Kidney (tissue), 22 donors: ENCODE measurements at places on chromosomes 12 and 14. TPM values are rescaled to one million over a fixed set of nuclear protein-coding genes. Genes with fewer than 3 reads are reported as not detected.
A peak's percentile ranks its signal among the peaks of the same experiment; 100 is the strongest.

DNA sequence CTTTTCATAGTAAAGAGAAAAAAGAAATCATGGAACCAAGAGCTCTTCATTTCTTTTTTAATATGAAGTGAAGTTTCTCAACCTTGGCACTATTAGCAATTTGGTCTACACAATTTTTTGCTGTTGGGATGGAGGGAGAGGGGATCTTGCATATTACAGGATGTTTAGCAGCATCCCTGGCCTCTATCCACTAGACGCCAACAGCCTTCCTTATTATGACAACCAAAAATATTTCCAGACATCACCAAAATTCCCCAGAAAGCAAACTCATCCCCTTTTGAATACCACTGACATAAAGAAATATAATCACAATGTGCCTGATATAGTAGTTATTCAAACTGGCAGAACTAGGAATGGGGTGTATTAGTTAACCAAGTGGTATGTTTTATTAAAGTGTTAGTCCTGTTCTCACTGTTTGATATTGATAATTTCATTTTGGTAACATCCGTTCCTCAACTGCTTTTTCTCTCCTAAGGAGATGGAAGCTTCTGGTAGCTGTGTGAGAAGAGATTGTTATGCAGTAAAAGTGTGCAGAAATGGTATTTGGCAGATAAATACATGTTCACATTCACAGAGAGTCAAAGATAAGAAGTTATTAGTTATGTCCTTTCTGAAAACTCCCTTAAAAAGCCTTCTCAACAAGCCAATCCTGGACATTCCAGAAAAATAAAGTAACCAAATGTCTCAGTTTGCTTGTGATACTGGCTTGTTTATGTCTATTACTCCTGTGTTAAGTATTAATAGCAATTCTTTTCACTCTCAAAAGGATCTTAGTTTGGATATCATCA is 699.9 kb downstream of the C12orf50 start:
- H3K27ac ChIP-seq, result no peak overlapping the region
- no peaks in the 10 kb centered on the region for H3K36me3 ChIP-seq
- no peak overlapping the region for H3K4me3 ChIP-seq
- no peaks in the 10 kb centered on the region for H3K4me1 ChIP-seq
- DNase-seq, result no peak

GRCh38 chr14:32259368-32260013 is 56.4 kb upstream of the RNU6-8 start:
- no peaks in the 10 kb centered on the region for H3K27me3 ChIP-seq
- H3K36me3 ChIP-seq, result no peaks in the 10 kb centered on the region
- H3K4me1 ChIP-seq, result no peaks in the 10 kb centered on the region

DNA sequence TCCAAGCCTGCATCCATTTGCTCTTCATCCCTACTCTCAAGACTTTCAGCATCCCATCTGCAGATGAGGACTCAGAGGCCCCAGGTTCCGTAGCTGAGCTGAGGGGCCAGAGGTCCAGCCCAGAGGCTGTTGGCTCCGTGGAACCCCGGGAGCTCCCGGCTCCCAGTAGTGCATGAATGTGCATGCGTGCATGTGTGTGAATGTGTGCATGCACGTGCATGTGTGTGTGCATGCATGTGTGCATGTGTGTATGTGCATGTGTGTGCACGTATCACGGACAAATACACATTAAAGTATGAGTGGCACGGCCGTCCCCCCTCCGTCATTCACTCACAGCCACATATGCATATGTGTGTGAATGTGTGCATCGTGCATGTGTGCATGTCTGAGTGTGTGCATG is 149.9 kb downstream of the KIF26A start:
- H3K36me3 ChIP-seq, result no peaks in the 10 kb centered on the region
- DNase-seq, result peak; percentile 35

- peaks cover 19% of the 10 kb centered on the region for H3K4me1 ChIP-seq
- peak overlapping the region; percentile 68 for H3K27ac ChIP-seq
- H3K36me3 ChIP-seq, result no peaks in the 10 kb centered on the region
- no peaks in the 10 kb centered on the region for H3K27me3 ChIP-seq
Measured at GRCh38 chr12:118189741-118190191, 53.8 kb downstream of the PEBP1 start.

DAO gene
- polyA plus RNA-seq, result 50.4 TPM

MGAT4C gene
- not detected for polyA plus RNA-seq

DNA sequence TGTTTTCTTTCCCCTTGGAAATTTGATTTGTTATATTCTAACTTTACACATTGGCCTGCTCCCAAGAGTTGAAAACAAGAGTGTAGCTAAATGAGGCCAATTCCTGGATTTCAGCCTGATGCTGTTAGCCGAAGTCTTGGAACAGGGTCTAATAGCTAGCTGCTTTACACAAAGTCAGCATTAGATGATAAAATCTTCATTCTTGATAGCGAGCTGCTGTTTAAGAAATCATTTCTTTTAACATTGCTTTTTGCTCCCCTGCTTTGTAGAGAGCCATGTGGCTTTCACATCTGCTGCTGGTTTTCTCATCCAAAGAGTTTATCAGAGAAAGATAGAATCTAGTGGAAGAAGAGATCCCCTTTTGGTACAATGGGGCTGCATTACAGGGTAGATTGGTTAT is 22.3 kb downstream of the FBXW8 start:
- no peaks in the 10 kb centered on the region for H3K36me3 ChIP-seq
- H3K27ac ChIP-seq, result no peak overlapping the region
- no peak overlapping the region for H3K4me3 ChIP-seq
- DNase-seq, result no peak
- no peaks in the 10 kb centered on the region for H3K27me3 ChIP-seq

DNA sequence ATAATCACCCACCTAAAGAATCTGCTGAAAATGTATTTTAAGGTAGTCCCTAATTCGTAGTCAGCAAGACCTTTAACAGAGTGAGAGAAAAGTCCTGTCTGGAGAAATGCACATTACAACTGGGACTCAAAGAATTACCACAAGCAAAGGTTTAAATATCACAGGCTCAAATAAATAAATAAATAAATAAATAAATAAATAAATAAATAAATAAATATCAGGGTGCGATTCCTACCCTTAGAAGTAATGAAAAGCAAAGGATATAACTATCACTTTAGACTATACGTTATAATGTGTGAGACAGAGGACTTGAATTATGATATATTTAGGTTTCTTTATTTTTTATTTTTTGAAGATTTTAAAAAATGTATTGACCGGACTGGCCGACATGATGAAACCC is 522.5 kb upstream of the ATXN7L3B start:
- no peak overlapping the region for H3K4me3 ChIP-seq
- DNase-seq, result no peak
- no peaks in the 10 kb centered on the region for H3K4me1 ChIP-seq
- H3K27me3 ChIP-seq, result no peaks in the 10 kb centered on the region

DNA sequence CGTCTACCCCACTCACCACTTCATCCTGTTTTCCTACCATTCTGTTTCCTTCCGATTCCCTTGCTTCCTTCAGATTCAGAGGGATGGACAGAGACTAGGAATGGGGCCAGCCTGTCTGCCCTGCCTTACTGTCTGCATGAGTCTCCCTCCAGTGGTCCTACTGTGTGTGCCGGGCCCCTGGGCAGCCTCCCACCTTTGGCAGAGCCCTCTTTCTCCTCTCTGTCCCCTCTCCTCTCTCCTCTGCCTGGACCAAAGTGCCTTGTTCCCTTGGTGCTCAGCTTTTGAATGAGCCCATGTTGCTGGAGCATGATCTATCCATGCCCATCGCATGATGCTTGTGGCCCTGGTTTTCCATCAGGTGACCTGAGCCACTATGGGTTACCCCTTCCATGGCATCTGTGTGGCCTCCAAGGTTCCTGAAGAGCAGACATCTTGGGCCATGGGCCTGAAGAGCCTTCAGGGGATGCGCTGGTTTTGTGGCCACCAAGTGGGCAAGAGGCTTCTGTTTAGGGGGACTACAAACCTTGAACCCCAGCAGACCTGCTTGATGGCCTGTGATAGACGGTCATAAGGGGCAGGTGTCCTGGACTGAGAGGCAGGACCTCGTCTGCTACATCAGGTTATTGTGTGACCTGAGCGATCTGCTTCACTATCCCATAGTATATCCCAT is 54.2 kb upstream of the BCL11B start:
- no peaks in the 10 kb centered on the region for H3K4me1 ChIP-seq
- no peak overlapping the region for H3K4me3 ChIP-seq
- DNase-seq, result no peak
- no peak overlapping the region for H3K27ac ChIP-seq
- H3K36me3 ChIP-seq, result no peaks in the 10 kb centered on the region

STAC3 gene
- polyA plus RNA-seq, result 1.5 TPM

DNA sequence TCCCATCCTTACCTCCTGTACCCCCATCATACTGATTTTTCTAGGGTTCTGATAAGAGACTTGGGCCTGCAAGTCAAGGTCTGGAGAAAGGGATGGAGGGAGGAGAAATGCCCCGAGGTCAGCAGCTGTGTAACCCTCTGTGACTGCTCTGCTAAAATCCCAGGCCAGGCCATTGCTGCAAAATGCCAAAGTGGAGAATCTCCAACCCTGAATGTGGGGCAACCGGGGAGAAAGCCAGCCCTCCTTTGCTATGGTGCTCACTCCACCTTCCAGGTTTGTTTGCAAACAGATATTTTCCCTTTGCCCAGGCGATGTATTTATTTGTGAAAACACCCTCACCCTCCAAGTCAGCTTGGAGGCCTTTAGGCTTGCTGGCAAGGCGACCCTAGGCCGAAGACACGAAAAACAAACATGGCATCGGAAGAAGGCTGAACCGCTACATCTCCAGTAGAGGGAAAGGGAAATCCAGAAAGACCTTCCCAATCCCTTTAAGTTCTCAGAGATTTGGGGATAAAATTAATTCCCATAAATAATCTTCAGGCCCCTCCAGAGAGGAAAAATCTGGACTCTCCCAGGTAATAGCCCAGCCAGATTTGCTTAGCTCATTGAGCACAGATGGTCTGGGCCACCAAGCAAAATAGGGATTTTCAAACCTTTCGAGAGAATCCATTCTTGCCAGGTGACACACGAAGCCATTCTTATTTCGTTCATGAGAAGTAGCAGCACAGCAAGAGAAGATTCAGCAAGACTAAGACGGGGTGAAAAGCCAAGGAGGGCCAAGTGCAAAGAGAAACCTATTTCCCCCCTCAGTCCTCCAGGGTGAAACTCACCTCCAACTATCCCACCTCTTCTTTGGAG is 1.3 kb upstream of the TBX5 start:
- H3K4me3 ChIP-seq, result no peak overlapping the region
- DNase-seq, result no peak
- H3K4me1 ChIP-seq, result peaks cover 4% of the 10 kb centered on the region
- no peak overlapping the region for H3K27ac ChIP-seq
- no peaks in the 10 kb centered on the region for H3K36me3 ChIP-seq
- peaks cover 73% of the 10 kb centered on the region for H3K27me3 ChIP-seq

DNA sequence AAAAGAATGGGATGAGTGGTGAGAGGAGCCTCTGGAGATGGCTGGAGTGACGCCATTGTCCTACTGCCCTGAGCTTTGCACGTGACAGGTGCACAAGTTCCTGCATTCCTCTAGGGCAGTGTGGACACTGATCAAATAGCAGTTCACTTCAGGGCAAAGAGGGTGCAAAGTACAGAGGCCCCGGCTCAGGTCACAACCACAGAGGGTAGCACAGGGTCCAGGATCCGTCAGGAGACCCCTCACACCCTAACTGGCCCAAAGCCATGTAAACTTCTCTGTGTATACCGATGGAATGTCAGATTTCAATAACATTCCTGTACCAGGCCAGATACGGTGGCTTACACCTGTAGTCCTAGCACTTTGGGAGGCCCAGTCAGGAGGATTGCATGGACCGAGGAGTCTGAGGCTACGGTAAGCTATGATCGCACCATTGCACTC is 10.4 kb upstream of the FBLN5 start:
- H3K36me3 ChIP-seq, result no peaks in the 10 kb centered on the region
- peaks cover 7% of the 10 kb centered on the region for H3K4me1 ChIP-seq
- H3K27ac ChIP-seq, result no peak overlapping the region
- H3K27me3 ChIP-seq, result no peaks in the 10 kb centered on the region

DNA sequence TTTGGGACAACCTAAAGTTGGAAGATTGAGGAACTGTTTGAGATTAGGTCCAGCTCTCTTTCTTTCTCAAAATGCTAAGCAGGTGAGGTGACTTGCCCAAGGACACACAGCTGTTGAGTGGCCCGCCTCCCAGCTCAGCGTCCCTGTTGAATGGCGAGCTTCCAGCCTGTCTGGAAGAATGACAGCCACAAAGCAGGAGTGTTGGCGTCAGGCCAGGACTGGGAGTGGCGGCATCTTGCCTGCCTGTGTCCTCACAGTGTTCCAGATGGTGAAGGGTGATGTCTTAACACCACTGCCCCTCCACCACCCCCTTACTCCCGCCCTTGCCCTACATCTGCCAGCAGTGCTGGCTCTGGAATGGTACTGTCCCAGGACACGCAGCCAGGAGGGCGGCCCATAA is 4.4 kb upstream of the CEBPE start:
- H3K27me3 ChIP-seq, result no peaks in the 10 kb centered on the region
- H3K27ac ChIP-seq, result peak overlapping the region; percentile 23
- no peak overlapping the region for H3K4me3 ChIP-seq
- no peak for DNase-seq

DNA sequence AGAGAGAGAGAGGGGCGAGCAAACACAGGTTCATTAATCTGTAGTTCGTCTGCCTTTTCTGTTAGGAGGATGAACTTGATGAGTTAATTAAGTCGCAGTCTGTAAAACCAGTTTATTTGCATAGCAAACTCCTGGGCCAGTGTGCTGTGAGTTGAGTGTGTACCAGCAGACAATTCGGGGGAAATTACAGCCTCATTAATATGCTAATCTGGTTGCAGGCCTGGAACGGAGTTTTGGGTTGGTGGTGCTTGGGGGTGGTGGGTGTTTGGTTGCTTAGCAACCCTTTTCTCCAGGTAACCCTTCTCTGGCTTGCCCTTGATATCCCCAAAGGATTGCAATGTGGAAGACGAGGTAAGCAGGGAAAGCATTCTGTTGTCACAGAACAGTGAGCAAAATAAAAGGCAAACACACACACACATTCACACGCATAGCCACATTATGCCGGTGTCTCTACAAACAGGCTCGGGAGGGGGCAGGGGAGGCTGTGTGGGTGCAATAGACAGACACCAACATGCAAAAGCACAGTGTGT is 29.2 kb upstream of the LHX5 start:
- DNase-seq, result no peak
- no peaks in the 10 kb centered on the region for H3K4me1 ChIP-seq
- no peaks in the 10 kb centered on the region for H3K27me3 ChIP-seq
- H3K36me3 ChIP-seq, result no peaks in the 10 kb centered on the region
- H3K4me3 ChIP-seq, result no peak overlapping the region
- no peak overlapping the region for H3K27ac ChIP-seq

GRCh38 chr14:57461777-57462320 is 31.8 kb downstream of the CCDC198 start:
- H3K4me3 ChIP-seq, result no peak overlapping the region
- H3K4me1 ChIP-seq, result peaks cover 4% of the 10 kb centered on the region
- H3K27ac ChIP-seq, result no peak overlapping the region
- no peaks in the 10 kb centered on the region for H3K27me3 ChIP-seq

GRCh38 chr14:74531006-74531405 is 37.4 kb downstream of the ISCA2 start:
- no peak overlapping the region for H3K4me3 ChIP-seq
- no peak for DNase-seq
- no peaks in the 10 kb centered on the region for H3K36me3 ChIP-seq
- no peaks in the 10 kb centered on the region for H3K4me1 ChIP-seq
- no peak overlapping the region for H3K27ac ChIP-seq

- no peaks in the 10 kb centered on the region for H3K4me1 ChIP-seq
- no peak for DNase-seq
- no peak overlapping the region for H3K27ac ChIP-seq
- H3K36me3 ChIP-seq, result peaks cover 13% of the 10 kb centered on the region
Measured at GRCh38 chr14:61747342-61747741, 14.9 kb upstream of the SNAPC1 start.

- H3K27ac ChIP-seq, result no peak overlapping the region
- H3K4me3 ChIP-seq, result no peak overlapping the region
- H3K27me3 ChIP-seq, result no peaks in the 10 kb centered on the region
- no peaks in the 10 kb centered on the region for H3K4me1 ChIP-seq
Measured at GRCh38 chr14:100320157-100320856, 2.8 kb upstream of the SLC25A47 start.

GRCh38 chr14:78048120-78048519 is 122.1 kb upstream of the NRXN3 start:
- H3K4me1 ChIP-seq, result no peaks in the 10 kb centered on the region
- H3K27ac ChIP-seq, result no peak overlapping the region
- H3K36me3 ChIP-seq, result no peaks in the 10 kb centered on the region
- DNase-seq, result no peak
